ENCODE measurements at places on chromosomes 4 and X.

DNA sequence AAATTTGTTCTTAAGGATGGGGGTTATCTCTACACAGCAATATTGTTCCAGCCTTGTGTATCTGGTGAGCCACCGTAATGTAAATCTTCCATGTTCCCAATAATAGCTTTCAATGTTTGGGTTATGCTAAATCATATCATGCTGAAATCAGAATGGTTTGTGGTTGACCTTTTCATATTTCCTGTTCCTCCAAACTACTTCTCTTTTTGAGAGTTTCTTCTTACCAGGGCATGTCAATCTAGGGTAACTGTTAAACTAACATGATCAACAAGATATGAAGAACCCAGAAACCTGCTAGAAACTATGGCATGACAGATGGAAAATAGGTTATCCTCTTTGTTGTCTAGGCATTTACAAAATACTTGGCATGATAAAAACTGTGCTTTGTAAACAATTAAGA lies 22.0 kb downstream of the TNMD start:
- no peak for ATAC-seq

DNA sequence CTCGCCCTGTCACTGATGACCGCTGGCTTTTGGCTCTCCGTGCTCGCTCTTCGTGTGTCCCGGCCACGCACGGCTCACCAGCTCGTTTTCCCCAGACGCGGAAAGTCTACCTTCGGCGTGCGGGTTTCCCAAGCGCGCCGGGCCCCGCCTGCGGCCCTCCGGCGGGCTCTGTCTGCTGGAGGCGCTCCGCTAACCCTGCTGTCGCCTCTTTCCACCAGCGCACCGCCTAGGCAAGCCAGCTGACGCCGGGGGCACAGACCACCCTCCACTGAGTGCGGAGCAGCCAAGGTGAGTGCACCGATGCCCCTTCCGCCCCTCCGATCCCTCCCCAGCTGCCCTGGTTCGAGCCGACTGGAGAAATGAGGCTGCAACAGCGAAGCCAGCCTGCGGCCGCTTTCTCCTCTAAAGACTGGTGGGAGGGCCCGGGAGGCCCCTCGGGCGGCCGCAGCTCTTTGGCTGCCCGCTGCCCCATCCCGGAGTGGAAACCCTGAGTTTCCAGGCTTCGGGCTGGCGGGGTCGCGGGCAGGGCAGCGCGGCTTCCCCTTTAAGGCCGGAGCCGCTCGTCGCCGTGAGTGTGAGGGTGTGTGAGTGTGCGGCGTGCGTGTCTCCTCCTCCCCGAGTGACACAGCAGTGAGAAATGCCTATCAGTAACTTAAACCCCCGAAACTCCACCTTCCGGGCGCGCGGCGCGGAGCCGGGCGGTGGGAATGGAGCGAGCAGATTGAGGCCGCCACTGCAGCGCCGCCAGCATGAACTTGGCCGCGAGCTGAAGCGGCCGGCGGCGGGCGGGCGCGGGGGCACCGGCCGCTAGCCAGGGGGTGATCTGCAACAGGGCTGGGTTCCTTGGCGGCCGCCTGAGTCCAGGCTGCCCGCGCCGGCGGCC lies at the start of gene MAMLD1:
Gene MAMLD1 (plus strand): TSS at position 719 of the 883 bp plus-strand sequence. CDS start 82,200 bp downstream, outside the sequence.
- peak; percentile 69 for ATAC-seq

DNA sequence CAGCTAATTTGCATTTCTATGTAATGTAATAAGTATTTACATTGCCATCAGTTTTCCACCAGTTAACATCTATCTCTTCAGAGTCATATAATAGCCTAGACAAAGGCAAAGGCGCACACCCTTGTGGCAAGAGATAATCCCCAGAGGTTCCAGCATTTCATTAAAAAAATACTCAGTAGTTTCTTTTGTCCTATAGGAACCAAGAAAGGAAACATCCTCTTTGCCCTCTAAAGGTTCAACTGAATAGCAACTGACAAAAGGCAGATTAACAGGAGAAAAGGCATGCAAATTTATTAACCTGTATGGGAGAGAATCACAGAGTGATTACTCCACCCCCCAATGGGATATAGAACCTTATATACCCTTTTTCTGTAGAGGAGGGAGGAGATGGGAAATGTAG lies 48.4 kb downstream of the MAGEB17 start:
- no peak for ATAC-seq

GRCh38 chr4:175929932-175930331 lies 117.9 kb upstream of the GPM6A start:
- no peak for ATAC-seq

DNA sequence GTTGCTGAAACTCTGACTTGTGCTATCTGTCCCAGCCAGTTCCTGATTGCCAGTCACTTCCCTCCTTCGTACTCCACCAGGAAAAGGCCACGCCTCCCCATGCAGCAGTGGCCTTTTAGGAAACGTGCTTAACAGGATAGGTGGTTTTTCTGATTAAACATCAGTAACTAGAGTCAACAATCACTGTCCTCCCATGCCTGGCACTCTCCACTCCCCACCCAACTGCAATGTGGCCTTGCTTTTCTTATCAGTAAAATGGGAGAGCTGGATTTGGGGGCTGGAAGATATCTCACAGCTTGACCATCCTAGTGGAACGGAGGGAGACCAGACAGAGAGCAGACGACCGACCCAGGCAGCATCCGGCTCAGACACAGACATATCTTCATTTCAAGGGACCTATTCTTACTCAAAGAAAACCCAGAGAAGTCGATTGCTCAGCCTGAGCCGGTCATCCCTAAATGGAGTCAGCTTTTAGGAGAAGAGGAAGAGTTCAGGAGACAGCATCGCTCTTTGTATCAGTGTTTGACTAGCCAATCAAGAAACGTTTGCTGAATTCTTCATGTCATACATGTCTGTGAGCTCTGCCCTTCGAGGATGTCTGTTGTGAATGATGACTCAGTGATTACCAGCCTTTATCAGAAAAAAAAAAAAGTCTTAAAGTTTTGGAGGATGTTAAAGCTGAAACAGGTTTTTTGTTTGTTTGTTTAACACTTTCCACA lies 12.7 kb upstream of the UBA6 start:
- peak; percentile 85 for ATAC-seq

GRCh38 chr4:95158626-95159025 lies 390.1 kb downstream of the UNC5C start:
- no peak for ATAC-seq

DNA sequence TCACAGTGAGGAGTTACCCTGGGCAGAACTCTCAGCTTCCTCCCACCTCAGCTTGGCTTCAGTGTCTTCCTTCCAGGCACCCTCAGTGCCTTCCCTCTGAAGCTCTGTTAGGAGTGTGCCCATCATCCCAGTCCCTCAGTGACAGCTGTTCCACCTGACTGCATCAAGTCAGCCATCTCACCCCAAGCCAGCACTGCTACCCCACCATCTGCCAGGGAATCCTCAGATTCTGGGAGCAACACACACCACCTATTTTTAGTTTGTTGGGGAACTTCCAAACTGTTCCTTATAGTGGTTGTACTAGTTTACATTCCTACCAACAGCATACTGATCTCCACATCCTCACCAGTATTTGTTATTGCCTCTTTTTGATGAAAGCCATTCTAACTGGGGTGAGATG lies 182.9 kb downstream of the RELL1 start:
- ATAC-seq, result no peak

DNA sequence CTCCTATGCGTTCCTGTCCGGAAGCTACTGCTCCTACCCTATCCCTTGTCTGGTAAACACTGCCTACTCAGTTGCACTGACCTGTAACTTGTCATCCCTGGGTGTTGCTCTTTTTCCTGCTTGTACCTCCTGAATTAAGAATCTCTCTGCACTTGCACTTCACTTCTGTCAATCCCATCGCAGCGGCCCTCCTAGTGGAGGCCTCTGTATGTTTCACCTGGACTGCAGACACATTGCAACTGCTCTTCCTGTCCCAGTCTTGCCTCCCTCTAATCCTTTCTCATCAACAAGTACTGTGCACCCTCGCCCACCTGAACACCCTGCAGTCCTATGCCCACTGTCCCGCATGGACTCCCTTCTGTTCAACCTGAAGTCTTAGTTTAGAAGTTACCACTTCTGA lies 8.0 kb downstream of the GK start:
- no peak for ATAC-seq

- no peak for ATAC-seq
These were observed 471.1 kb downstream of the GBA3 start for GRCh38 chr4:23163647-23164436.

- ATAC-seq, result no peak
These were observed 38.3 kb downstream of the AFAP1 start for GRCh38 chr4:7901311-7901885.

GRCh38 chr4:152734699-152735050 lies 44.9 kb downstream of the TIGD4 start:
- ATAC-seq, result no peak

DNA sequence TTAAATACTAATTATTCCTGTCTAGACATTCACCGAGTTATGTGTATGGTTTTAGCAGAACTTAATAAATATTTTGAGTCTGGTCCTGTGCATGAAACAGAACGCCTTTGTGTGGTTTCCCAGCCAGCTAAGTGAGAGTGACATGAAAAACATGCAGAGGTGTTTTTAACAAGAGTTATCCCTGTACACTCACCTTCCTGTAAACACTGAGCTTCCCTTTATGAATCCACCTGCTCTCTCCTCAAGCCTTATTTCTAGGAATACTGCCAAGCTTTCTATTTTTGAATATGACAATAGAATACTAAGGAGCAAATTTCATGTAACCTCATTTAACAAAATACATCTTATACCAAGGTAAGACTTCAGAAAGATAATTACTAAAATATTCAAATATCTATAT lies 270.3 kb upstream of the CTSO start:
- ATAC-seq, result no peak

- ATAC-seq, result no peak
These were observed 9.3 kb downstream of the NKX1-1 start for GRCh38 chr4:1396806-1397455.

DNA sequence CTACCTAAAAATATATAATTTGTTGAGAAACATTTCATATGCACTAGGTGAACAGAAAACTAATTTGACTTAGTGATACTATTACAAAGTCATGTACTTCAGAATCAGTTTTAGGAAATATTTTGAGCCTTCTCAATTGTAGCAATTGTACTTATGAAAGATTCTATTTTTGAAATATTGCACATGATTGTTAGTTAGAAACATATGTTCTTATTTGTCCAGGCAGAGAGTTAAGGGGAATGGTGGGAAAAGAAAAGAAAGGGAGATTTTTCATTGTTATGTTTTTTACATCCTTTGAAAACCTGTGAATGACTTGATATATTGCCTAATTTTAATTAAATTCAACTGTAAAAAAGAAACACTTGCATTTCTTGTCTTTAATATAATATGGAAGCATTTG lies 66.0 kb downstream of the GLRB start:
- no peak for ATAC-seq

- ATAC-seq, result no peak
These were observed 1.3 kb downstream of the LCORL start for GRCh38 chr4:18020145-18020670.

- no peak for ATAC-seq
These were observed 59.6 kb upstream of the DUSP21 start for GRCh38 chrX:44784241-44784640.

GRCh38 chr4:2689825-2690700 lies 66.1 kb downstream of the TNIP2 start:
- peak; percentile 50 for ATAC-seq

GRCh38 chr4:61299316-61299715 lies 99.2 kb downstream of the ADGRL3 start:
- no peak for ATAC-seq

GRCh38 chrX:106898462-106898861 lies 4.7 kb downstream of the RIPPLY1 start:
- ATAC-seq, result no peak

DNA sequence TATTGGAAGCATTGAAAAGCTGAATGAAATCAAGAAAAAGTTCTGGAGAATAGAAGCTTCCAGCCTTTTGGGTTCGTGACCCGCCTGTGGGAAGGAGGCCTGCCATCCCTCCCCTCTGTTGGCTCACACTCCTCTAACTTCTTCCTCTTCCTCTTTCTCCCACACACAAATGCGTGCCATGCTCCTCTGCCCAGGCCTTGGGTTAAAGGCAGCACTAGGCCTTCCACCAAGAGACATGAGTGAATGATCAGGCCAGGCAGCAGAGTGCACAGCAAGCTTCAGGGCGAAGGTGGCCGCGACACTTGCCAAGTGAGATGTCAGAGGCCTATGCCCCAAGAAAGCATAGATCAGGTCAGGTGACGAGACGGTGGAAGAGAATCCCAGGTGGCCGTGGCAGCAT lies 38.4 kb downstream of the FAM193A start:
- ATAC-seq, result no peak

GRCh38 chr4:7630568-7631287 lies 196.0 kb upstream of the PSAPL1 start:
- no peak for ATAC-seq
